ENCODE measurements at places on chromosomes 6 and 20.

- DNase-seq, result no peak
These were observed 233.6 kb downstream of the PRKN start for GRCh38 chr6:162493917-162494316.

DNA sequence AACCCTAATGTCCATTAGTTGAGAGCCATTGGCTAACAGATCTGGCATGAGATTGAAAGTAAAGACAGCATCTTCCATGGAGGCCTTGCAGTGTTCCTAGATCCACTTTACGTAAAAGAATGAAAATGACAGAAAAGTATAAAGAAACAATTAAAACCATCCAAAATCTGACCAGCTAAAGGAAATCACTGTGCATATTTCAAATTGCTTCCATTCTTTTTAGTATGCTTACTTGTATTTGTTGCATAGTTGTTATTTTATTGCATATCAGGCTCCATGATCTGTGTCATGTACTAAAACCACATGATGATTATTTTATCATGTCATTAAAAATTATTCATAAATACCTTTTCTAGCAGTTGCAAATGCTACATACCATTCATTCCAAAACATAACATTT lies 67.9 kb downstream of the GCLC start:
- DNase-seq, result no peak

DNA sequence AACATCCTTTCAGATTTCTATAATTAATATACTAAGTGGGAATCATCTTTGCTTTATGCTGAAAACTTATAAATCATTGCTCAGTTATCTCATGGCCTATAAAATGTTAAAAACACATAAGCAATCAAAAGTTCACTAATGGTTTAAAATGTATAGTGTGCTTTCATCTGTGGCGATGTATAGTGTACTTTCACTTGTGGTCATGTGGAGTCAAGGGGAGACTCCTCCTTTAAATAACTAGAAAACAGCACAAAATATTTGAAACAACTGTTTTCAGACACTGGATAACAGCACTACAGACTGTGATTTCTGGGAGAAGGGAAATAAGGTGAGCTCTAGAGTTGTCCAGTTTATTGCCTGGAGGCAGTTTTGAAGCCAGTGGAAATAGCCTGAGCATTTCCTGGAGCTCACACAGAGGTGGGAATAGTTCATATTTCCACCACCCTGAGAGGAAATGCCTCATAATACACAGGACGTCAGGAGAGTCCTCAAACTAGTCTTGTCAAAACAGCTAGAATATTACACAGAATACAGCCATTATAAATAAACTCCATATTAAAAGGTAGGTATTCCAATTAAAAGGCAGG lies 89.4 kb downstream of the CEP162 start:
- DNase-seq, result no peak

GRCh38 chr20:45416917-45417316 lies 976 bp downstream of the PIGT start:
- no peak for DNase-seq

GRCh38 chr6:47231151-47231550 lies 78.6 kb downstream of the TNFRSF21 start:
- DNase-seq, result no peak

GRCh38 chr6:17473554-17473953 lies 80.2 kb downstream of the CAP2 start:
- no peak for DNase-seq

GRCh38 chr6:85496009-85496579 lies 46.2 kb downstream of the NT5E start:
- DNase-seq, result no peak

- DNase-seq, result peak; percentile 67
These were observed 7.9 kb downstream of the NKX2-2 start for GRCh38 chr20:21505810-21506530.

DNA sequence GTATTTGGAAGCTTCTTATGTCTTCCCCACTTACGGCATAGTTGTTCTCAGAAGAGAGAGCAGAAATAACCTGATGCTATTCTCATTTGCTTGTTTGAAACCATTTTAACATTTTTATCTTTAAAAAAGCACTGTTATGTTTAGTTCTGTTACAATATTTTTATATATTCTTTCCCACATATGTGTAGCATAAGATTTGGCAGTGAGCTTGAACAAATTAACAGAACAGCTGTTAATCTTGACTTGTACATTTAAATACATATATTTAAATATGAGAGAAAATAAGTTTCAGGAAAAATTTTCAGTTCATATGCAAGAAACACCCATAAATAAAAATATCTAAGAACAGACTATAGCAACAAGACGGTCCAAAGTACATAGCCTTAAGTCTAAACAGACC lies 431.7 kb upstream of the IRAK1BP1 start:
- no peak for DNase-seq

DNA sequence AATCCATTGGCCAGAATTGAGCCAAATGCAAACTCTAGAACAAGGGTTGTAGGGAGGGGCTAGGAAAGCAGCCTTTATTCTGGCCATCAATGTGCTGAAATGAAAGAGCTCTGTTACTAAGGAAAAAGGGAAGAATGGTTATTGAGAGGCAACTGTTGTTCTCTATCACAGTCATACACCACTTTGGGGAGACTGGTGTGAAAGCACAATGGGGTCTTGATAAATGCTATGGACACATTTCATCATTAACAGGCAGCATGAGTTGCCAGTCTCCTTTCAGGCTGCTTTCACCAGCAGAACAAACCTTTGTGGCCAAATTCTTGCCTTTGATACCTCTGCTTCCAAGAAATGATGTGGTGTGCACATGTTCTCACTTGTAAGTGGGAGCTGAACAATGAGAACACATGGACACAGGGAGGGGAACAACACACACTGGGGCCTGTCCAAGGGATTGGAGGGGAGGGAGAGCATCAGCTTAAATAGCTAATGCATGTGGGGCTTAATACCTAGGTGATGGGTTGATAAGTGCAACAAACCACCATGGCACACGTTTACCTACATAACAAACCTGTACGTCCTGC lies 86.2 kb downstream of the CDS2 start:
- DNase-seq, result no peak

GRCh38 chr6:137882225-137882961 lies 15.3 kb downstream of the TNFAIP3 start:
- DNase-seq, result no peak

- DNase-seq, result no peak
These were observed 39.5 kb upstream of the SLC22A2 start for GRCh38 chr6:160298121-160298520.

DNA sequence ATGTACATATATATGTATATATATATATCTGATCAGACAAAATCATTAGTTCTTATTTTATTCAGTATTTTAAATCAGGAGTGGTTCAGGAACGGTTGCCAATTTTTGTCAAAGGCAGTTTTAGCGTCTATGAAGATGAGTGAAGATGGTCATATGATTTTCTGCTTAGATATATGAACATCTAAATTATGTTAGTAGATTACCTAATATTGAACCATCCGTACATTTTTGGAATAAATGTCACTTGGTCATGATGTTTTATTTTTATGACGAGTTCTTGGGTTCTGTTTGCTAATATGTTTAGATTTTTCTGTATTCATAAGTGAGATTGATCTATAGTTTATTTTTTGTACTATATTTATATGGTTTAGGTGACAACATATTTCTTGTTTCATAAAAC lies 3.3 kb downstream of the TMEM244 start:
- DNase-seq, result no peak

DNA sequence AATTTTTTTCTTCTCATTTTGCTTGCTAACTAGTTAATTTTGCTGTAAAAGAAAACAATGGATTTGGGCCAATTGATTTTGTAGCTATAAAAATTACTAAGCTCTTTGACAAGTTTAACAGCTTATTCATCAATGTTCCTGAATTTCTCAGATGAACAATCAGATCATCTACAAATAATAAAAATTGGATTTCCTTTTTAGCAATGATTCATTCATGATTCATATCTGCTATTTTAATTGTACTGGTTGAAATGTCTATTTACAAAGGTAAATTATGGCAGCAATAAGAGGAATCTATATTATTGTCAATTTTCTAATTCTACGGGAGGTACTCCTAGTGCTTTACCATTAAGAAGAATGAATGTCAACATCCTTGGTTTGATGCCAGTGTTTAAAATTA lies 178.8 kb upstream of the BTBD3 start:
- no peak for DNase-seq

DNA sequence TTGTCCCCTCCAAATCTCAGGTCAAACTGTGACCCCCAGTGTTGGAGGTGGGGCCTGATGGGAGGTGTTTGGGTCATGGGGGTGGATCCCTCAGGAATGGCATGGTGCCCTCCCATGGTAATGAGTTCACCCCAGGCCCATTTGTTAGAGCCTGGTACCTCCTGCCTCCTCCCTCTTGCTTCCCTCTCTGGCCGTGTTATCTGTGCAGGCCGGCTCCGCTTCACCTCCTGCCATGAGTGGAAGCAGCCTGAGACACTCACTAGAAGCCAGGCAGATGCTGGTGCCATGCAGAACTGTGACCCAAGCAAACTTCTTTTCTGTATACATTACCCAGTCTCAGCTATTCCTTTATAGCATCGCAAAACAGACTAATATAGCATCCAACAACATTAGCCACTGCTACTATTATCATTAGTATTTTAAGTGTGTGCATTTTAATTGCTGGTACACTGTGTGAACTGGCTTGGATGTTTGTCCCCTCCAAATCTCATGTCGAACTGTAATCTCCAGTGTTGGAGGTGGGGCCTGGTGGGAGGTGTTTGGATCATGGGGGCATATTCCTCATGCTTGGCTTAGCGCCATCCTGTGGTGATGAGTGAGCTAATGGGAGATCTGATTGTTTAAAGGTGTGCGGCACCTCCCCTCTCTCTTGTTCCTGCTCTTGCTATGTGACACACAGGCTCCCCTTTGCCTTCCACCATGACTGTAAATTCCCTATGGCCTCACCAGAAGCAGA lies 12.2 kb upstream of the OSER1 start:
- DNase-seq, result peak; percentile 66

GRCh38 chr20:38109591-38110524 lies 55.2 kb downstream of the TGM2 start:
- peak; percentile 80 for DNase-seq

DNA sequence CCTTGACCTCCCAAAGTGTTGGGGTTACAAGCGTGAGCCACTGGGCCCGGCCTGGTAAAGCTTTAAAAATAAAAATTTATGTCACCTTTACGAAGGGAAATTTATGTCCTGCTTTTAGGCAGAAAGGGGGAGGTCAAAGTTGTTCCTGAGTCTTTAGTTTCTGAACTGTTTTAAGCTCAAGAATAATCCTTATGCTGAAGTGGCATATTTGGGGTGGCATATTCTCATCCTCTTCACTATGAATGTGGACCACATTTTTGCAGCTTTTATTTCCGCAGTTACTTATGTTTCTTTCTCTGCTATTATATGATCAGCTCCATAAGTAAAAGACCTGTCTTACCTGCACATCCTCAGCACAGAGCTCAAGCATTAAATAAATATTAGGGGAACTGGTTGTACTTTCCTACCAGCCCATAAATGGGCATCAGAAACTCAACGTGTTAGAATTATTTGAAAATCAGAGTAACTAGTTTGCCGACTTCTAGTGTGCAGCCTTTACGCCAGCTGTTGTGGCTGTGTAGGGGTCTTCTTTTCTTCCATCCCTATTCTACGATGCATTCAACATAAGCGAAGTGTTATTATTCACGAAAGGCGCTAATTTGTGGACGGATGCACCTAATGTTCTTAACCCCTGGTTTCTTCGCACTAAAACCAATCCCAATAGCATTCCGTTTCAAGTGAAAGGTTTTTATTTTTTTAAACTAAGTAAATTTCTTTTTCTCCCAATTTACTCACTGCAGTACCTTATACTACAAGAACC lies 867 bp upstream of the AKAP7 start:
- no peak for DNase-seq

GRCh38 chr20:58828136-58828535 lies 22.6 kb downstream of the GNAS-AS1 start:
- DNase-seq, result no peak

- DNase-seq, result no peak
These were observed 8.9 kb upstream of the SNAP91 start for GRCh38 chr6:83717809-83718208.

- DNase-seq, result no peak
These were observed 20.3 kb downstream of the MMS22L start for GRCh38 chr6:97262676-97263075.

- no peak for DNase-seq
These were observed 95.5 kb downstream of the PRND start for GRCh38 chr20:4817230-4817671.

GRCh38 chr6:137949686-137950390 lies 82.8 kb downstream of the TNFAIP3 start:
- DNase-seq, result no peak

GRCh38 chr6:111663692-111664564 lies 58.2 kb upstream of the TRAF3IP2 start:
- peak; percentile 73 for DNase-seq

Measured in left ventricle myocardium superior (tissue), 1 donor.